ENCODE measurements at places on chromosomes 16 and 17. TPM values are rescaled to one million over a fixed set of nuclear protein-coding genes. Genes with fewer than 3 reads are reported as not detected.

DNA sequence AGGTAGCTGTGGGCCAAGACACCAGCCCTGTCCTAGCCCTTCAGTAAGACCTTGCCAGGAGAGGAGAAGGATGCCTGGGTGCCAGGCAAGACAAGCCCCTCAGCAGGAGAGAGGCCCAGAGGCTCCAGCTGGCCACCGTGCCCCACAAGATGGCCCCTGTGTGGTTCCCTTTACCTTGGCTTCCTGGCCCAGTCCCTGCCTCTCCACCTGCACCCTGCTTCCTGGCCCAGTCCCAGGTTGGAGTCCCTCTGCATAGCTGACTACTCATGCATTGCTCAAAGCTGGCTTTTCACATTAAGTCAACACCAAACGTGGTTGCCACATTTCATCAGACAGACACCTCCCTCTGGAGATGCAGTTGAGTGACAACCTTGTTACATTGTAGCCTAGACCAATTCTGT lies 4.0 kb downstream of the SYNGR3 start:
- peak; percentile 58 for DNase-seq

Gene SGCA
- not detected for total RNA-seq

Gene CES3
- 1.1 TPM for total RNA-seq

DNA sequence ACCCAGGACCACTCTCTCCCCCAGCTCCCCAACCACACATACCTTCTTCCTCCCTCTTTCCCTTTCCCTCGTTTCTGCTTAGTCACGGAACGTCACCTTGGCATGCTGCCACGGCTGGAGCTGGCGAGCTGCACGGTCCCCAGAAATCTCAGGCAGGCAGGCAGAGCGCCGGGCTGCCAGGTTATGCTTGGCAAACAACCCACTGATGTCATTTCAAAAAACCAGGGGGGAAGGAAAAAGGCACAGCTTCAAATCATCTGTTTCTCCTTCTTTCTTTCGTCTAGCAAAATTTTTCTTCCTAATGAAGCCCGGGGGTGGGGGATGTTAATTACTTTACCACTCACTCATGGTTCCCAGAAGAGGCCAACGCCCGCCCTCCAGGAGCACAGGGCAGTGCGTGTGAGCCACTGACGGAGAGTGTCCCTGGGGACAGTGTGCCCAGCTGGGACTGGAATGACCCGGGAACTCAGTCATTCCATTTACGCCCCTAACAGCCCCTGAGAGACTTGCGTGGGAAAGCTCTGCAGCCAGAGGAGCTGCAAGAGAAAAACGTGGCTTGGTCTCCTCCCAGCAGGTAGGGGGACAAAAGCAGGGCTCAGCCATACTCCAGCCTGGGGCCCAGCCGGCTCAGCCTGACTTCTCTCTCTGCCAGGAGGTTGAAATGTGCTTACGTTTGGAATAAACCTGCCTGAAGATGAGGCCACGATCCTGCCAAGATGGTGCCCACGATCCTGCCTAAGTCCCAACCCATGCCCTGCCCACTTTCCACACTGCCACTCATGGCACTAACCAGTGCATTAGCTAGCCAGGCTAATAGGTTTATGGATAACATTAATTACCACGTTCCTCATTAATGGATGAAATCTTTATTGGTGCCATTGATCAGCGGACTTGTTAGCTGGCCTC lies 198.9 kb downstream of the ZFHX3 start:
- DNase-seq = no peak

Gene GAA
- total RNA-seq = 22.4 TPM

DNA sequence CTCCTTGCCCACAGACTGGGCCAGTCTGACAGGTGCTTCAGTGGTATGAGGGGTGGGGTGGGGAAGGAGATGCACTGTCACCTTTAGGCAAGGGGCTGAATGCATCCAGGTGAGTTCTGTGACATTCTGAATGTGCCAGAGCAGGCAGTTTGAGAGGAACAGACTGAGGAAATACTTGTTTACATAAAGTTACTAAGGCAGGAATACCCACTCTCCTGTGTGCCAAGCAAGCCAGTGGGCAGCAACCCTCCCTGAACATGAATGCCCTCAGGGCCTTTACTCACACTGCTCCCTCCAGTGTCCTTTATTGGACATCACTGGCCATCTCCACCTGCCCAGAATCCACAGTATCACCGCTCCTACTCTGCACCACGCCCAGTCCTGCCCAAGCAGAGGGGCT lies 33.1 kb upstream of the ULK2 start:
- no peak for DNase-seq
